ENCODE measurements at places on chromosomes 5 and 9.

GRCh38 chr9:124975131-124975530 is 34.2 kb upstream of the GOLGA1 start:
- no peak for DNase-seq

- DNase-seq: no peak
Observed at GRCh38 chr9:74524289-74524688, 27.2 kb downstream of the RORB start.

DNA sequence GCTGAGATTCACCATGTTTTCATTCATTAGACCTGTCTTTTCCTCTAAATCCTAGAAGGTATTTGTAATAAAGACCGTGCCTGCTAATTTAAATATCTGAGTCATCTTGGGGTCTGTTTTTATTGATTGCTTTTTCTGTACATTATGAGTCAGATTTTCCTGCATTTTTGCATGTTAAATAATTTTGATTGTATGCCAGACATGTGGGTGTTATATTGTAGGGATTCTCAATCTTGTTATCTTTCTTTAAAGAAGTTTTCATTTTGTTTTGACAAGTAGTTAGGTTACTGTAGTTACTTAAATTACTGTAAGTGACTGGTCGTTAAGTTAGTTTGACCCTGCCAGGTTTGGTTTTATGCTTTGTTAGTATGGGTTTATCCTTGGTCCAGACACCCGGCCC is 35.1 kb downstream of the EXOSC2 start:
- no peak for DNase-seq

DNA sequence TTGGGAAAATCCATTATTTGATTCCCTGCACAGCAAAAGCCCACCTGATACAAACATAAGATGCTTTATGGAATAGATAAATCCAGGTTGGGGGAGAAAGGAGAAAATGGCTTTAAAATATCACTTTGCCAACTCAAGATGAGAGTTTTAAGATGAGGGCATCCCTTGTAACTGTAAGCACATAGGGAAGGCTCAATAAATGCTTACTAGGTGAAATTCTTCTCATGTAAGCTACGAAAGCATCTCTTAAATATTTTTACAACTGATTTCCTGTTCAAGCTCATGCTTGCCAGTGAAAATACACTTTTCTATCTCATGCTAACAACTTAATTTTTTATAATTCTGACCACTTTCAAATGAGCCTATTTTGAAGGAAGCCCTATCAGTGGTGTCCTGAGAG is 11.5 kb downstream of the CDH6 start:
- no peak for DNase-seq

- no peak for DNase-seq
Observed at GRCh38 chr5:9170026-9170425, 375.8 kb downstream of the SEMA5A start.

GRCh38 chr5:9452181-9452580 is 93.7 kb downstream of the SEMA5A start:
- no peak for DNase-seq

DNA sequence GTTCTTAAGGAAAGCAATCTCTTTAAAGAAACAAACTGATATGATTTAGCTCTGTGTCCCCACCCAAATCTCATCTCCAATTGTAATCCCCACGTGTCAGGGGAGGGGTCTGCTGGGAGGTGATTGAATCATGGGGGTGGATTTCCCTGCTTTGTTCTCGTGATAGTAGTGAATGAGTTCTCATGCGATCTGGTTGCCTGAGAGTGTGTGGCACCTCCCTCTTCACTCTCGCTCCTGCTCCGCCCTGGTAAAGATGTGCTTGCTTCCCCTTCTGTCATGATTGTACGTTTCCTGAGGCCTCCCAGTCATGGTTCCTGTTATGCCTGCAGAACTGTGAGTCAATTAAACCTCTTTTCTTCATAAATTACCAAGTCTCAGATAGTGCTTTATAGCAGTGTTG is 412.7 kb upstream of the SMC2 start:
- DNase-seq: no peak

GRCh38 chr5:80389580-80389979 is 18.3 kb upstream of the ZFYVE16 start:
- no peak for DNase-seq

DNA sequence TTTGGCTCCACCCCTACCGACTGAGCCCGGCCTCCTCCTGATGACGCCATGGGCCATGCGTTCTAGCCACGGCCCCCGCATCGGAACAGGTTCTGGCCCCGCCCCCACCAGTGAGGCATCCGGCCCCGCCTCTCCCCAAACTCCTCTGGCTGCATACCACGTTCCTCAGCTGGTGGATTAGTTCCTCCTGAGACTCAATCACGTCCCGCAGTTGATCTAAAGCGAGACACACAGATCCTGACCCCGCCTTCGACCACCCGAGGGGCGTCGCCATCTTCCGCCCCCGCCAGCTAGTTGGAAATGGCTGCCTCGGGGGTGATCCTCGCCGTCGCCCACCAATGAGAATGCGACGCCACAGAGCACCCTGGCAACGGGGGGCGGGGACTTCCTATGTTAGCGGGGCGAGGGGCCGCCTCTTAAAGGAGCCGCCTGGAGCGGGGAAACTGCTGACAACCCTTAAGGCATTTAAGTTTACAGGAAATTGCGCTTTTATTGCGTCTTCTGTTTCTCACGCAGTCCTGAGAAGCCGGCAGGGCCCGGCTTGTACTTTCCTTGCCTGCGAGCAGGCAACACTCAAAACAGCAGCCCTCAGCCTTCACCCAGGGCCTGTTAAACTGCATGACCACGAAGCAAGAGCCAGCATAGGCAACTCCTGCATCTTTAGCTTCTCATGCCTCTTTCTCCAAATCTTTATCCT is at the start of gene SPATA24:
Gene SPATA24 (minus strand): TSS at position 303 of the 697 bp plus-strand sequence. CDS start 29 bp downstream, at position 274.
- peak; percentile 96 for DNase-seq

GRCh38 chr9:93549611-93550010 is 26.8 kb upstream of the PHF2 start:
- no peak for DNase-seq

GRCh38 chr5:133359861-133360260 is 252.5 kb downstream of the FSTL4 start:
- DNase-seq: no peak

DNA sequence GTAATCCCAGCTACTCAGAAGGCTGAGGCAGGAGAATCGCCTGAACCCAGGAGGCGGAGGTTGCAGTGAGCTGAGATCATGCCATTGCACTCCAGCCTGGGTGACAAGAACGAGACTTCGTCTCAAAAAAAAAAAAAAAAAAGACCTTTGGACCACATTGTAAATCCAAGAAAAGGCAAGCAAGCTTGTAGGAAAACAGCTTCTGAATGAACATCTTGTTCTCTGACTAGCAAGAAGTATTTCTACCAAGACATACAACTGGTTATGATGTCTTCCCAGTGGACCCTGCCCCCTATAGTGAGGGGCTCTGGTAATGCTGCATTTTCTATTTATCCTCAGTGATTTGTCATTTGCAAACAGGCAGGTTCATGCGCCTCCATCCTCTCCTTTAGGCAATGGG is 4.5 kb upstream of the EIF4EBP3 start:
- DNase-seq: no peak

DNA sequence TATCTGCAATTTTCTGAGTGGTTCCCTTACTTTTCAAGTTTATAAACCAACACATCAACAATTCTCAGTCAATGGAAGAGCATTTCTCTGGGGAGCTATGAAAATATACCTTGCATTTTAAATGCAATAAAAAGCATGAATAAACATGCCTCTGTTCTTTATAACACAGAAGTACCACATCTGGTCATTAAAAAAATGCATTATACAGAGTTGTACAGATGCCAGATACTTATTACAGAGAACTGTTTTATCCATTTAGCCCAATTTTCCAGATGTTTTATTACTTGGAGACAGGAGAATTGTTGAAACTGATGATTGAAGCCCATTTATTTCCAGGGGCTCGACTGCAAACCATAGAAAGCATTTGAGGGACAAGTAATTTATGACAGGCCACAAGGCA is 19.2 kb upstream of the HEXB start:
- no peak for DNase-seq

DNA sequence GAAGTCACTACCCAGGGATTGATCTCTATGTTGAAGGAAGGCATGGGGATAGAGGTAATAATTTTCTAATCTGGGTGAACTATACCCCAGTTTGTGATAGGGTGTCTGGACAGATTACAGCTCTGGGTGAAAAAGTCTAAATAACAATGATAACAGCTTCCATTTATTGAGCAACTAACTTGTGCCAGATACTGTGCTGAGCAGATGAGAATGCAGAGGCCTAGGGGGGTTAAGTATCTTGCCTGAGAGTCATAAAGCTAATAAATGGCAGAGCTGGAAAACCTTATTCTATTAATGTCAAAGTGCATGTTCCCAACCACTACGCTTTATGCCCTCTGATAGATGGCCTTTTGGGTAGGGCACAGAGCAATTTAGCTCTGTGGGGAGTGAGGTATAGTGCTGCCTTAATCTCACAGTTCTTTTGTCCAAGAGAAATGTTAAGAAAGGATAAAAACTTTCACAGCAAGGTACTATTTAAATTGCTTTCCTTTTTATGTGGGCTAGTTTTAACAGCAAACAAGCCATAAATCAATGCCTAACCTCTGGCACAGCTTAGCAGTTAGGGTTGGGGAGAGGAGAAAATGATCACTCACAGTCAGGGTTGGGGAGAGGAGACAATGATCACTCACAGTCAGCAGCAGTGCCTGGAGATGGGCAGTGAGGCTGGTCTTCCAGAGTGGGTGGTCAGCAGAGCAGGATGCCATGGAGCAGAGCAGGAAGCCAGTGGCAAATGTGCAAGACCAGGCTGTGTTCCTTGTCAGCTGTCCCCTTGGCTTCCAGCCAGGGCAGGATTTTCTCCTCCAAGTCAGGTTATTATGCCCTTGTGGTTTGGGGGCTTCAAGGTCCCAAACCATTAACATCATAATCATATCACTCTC is 187.0 kb downstream of the CARTPT start:
- DNase-seq: no peak

DNA sequence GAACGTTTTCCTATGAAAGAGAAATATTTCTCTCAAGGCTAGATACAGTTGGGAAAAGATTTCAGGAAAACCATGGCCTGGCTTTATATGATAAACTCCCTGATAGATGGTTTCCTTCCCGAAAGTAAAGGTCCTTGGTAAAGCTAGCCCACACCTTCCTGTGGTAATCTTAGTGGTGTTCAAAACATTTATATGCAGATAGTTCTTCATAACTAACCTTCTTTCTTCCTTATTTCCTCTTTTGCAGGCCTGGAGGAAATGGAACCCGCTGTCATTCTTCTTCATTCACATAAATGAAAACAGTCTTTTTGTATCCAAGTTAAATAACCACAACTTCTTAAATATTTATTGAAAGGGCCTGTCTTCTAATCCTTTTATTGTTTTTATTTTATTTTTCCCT is 474.0 kb upstream of the ACTBL2 start:
- no peak for DNase-seq

DNA sequence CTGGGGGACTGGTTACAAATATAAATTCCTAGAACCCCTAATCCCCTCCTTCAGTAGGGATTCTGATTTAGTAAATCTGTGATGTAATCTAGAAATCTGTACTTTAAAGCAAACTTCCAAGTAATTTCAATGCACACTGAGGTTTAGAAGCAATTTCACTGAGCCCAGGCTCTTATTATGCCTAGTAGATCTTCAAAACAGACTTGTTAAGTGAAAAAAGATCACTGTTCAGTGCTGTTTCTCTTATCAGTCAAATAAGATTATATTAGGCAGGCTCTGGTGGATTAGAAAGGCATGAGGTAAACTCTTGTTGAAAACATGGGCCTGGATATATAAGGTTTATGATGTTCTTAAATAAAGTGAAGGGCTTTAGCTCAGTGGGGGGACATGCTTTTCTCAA is 293.9 kb downstream of the ADGRV1 start:
- no peak for DNase-seq

GRCh38 chr5:137086342-137086741 is 412.8 kb downstream of the SPOCK1 start:
- DNase-seq: no peak

DNA sequence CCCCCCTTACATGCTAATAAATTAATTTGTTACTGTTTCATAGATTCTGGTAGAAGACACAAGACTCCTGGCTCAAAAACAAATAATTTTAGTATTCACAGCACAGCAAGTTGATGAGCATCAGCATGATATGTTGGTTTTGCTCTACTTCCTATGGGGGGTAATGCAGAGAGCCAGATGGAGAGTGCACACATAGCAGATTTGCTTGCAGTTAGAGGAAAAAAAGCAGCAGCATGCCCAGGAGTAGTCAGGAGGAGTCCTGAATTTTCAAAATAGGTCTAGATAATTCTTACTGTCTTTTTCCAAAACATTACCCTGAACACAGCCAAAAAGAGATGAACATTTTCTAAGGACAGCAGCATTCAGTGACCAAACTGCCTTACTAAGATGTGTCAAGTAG is 261.3 kb downstream of the COX7C start:
- no peak for DNase-seq

- no peak for DNase-seq
Observed at GRCh38 chr5:79133121-79133656, 21.6 kb downstream of the BHMT start.

DNA sequence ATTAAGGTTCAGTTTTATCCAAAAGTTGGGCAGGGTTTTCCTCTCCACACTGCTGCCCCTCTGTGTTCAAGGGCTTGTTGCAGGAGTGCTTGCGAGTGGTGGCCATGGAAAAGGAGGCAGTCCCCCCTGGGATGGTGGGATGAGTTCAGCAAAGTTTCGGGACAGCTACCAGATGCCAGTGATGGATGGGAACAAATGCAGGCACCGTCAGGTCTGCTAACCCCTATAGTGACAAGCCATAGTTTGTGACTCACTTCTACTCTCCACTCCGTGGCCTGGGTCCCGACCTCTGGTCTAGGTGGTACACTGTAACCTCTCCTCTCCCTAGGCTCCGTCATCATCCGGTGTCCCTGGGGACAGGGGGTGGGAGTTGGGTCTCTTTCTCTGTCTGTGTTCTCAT is 3.8 kb upstream of the RNF14 start:
- DNase-seq: no peak

GRCh38 chr9:93633492-93634221 is 57.3 kb downstream of the PHF2 start:
- no peak for DNase-seq

GRCh38 chr5:179272326-179273072 is 72.8 kb downstream of the ADAMTS2 start:
- DNase-seq: no peak

- no peak for DNase-seq
Observed at GRCh38 chr9:13737885-13738284, 458.4 kb upstream of the MPDZ start.

GRCh38 chr5:74530326-74531050 is 110.0 kb downstream of the ENC1 start:
- no peak for DNase-seq

- DNase-seq: no peak
Observed at GRCh38 chr5:43369651-43370050, 42.5 kb downstream of the CCL28 start.

GRCh38 chr9:35257986-35258659 is 96.3 kb downstream of the UNC13B start:
- no peak for DNase-seq

DNA sequence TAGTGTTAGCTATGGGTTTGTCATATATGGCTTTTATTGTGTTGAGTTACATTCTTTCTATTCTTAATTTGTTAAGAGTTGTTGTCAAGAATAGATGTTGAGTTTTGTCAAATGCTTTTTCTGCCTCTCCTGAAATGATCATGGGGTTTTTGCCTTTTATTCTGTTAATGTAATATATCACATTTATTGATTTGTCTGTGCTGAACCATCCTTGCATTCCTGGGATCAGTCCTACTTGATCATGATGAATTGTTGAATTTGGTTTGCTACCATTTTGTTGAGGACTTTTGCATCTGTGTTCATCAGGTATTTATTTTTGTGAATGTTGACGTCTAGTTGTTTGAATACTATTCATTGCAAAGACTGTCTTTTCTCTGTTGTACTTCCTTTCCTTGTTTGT is 23.9 kb downstream of the RIC1 start:
- DNase-seq: no peak

- no peak for DNase-seq
Observed at GRCh38 chr9:34554211-34555001, 31.6 kb upstream of the ENHO start.
